WTC11 (cell line): ENCODE measurements at places on chromosomes 3 and 15.

- no peak for DNase-seq
These were observed 4.2 kb upstream of the CHRM5 start for GRCh38 chr15:33963831-33964664.

- no peak for DNase-seq
These were observed 780.8 kb upstream of the GOLIM4 start for GRCh38 chr3:168876346-168877035.

DNA sequence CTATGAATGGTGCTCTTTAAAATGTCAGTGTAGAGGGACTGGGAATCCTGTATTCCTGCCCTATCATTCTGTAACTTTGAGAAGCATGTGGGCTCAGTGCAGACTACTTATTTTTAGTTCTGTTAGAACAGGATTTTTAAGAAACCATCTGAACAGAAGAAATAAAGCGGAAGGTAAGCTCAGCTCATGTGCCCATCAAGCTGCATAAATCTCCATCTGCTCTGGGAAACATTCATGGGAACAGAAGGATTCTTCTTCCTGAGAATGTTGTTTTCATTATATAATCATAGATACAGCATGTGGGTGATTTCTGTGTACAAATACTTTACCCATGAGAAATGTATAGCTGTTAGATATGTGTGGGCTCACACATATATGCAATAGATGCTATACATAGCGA lies 69.9 kb downstream of the SIDT1 start:
- DNase-seq = no peak

DNA sequence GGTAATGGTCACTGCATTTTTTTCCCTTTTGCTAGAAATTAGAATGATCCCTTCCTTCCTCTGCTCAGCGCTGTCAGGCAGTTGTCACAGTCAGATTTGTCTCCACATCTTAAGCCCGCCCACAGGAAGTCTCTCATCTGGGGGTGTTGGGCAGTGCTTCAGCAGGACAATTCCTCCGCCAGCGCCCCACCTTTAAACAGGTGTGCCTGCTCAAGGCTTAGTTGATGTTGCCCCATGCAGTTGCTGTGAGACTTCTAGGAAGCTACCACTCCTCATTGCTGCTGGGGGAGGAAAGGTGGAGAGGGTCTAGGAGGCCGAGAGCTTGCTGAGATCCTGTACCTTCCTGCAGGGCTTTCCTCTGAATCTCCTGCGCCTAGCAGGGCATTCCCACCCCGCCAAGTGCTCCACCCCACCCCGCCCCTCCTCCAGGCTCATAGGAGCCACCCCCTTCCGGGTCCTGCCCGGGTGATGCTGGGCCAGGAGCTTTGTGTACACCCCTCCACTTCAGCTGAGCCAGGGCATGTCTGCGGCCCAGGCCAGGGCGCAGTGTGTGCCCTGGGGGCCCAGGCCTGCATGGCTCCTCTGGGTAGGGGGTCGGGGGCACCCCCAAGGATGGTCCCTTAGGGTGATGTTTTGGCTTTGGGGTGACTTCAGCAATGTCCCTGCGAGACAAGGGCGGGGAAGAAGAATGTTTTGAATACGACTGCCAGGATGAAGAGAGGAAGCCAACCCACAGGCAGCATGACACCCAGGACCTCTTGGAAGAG lies 68.7 kb downstream of the TRAK1 start:
- DNase-seq = peak; percentile 86

DNA sequence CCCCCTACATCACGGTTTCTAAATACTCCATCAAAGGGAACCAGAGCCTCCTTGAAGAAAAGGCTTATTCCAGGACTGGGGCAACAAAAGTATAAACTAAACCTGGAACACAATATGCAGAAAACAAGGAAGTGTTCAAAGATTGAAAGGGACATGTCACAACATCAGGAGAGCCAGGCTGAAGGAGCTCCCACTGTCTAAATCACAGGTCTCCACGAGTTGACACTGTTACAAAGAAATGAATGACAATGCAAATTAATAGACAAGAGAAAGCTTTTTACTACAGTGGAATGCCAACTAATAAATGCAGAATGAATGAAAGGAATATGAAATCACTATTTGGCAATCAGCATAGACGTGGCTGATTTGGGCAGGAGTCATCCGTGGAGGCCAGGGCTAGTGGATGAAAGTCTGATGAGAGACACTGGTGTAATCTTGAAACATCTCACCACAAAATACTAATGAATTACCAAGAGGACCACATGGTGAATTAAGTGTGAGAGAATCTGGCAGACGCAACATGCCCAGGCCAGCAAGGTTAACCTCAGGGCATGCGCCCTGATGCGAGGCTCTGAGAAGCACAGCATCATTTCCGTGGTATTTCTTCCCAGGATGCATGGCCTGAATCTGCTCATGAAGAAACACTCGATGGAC lies 123.8 kb upstream of the TJP1 start:
- DNase-seq = no peak

DNA sequence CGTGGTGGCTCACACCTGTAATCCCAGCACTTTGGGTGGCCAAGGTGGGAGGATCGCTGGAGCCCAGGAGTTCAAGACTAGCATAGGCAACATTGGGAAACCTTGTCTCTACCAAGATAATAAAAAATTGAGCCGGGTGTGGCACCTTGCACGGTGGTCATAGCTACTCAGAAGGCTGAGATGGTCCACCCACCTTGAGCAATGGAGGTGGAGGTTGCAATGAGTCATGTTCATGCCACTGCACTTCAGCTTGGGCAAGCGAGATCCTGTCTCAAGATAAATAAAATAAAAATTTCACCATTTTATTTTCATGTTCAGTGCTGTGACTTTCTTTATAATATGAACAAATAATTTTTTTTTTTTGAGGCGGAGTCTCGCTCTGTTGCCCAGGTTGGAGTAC lies 12.5 kb downstream of the MAPK6 start:
- no peak for DNase-seq

DNA sequence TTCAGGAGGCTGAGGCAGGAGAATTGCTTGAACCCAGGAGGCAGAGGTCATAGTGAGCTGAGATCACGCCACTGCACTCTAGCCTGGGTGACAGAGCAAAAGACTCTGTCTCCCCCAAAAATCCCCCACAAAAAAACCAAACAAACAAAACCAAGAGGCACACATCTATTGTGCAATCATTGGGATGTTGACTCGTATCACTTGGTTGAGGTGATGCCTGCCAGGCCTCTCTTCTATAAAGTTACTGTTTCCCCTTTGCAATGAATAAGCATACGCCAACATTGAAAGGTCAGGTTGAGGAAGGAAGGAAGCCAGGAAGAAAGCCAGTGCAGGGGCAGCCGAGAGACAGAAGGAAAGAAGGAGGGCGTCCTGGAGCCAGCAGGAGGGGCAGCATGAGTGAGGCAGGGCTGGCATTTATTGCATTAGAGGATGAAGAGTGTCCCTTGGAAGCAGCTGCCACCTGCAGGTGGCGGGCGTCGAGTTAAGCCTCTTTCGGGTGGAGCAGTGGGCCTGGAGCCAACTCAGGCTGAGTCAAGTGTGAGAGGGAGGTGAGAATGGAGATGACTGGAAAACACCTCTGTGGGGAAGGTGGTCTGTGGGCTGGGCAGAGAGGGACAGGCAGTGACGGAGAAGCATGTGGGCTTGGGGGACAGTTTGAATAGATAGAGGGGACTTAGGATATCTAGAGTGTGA lies 8.3 kb upstream of the CSPG4 start:
- DNase-seq = peak; percentile 54

DNA sequence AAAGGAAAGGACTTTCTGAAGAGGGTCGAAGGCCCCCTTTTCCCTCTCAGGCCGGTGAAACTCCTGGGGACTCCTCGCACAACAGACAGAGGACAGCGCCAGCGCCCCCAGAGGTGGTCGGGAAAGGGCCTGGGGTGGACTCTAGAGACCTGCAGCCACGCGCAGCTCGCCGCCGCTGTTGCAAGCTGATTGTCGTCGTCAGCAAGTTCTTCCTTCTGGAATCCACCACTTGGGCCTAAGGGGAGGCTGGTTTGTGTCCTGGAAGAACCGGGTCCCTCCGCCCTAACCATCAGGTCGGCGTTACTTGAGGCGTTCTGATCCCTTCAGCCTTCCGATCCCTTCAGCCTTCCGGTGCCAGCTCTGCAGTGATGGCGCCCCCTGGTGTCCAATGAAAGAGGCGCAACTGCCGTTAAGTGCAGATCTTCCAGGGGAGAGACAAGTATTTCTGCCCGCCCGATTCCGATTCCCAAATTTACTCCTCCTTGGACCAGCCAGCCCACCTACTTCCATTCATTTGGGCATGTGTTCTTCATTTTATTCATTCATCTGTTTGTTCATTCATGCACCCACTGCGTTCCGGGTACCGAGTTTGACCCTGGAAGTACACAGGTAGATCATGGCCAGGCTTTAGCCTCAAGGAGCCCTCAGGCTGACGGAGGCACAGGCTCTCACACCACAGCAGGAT lies 77.2 kb upstream of the SLC6A11 start:
- peak; percentile 90 for DNase-seq

DNA sequence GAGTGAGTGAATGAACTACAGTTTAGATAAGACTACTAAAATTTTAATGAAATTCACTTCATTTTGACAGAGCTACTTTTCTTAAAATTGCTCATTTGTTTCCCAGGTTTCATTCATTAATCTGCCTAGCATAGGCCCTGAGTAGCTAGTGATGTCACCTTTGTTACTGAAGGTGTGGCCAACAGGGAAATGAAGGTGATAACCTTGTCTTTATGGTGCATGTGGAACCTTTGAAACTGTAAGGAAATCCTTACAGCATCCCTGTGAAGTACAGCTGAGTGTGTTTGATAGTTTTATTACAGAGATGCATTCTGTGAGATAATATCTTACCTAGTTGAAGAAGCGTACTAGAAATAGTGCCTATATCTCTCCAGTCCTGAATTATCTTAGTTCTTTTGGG lies 112.9 kb downstream of the AKAP13 start:
- no peak for DNase-seq

DNA sequence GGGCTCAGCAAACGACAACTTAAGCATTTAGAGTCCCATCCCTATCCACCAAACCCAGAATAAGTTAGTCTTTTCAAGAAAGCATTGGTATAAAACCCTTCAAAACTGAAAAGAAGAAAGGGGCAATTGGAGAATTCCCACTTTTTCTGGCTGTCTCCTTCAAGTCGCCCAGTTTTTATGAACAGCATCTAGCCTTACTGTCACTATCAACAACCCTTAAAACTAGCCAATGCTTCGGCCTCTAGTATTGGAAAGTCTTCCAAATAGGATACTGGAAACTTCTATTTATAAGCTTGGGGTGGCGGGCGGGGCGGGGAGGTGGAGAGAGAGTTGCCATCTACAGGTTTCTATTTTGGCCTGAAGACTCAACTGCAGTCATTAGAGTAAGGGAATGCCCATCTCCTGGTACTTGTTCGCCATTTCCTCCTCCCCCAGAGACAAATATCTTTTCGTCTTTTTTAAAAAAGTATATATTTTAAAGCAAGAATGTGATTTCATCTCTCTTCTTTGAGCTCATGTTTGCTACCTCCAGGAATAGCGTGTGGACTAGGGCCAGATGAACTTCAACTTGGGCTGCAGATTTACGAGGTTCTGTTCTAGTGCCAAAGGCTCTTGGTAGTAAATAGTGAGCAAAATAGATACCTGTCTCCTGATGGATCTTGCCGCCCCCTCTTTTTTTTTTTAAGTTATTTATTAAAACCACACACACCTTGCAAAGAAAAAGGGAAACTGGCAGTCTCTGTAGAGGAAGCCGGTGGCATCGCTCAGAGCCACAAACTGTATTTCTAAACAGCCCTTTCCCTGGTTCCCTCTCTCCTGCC lies 2.7 kb downstream of the BCL6 start:
- no peak for DNase-seq

- DNase-seq = no peak
These were observed 87.4 kb downstream of the NFKBIZ start for GRCh38 chr3:101936419-101937356.

DNA sequence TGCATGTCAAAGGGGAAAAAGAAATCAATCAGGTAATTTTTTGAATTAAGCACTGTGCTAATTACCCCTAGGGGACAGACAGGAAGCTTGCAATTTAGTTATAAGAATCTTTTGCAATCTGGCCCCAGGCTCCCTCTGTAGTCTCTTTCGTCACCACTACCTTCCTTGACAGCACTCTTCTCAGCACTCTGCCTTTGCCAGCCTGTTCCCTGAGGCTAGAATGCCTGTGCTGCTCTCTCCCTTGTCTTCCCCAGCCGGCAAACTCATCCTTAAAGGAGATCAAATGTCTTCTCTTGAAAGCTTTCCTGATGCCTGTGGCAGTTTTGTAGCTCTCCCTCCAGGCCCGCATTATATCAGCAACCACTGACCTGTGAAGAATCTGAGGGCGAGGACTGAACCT lies 32.4 kb upstream of the PRTG start:
- DNase-seq = no peak
